Activated CD8-positive, alpha-beta memory T cell treated with anti-CD3 and anti-CD28 coated beads, Interleukin-2, amount 50 U/mL, for 48 hours (primary cell): ENCODE measurements at places on chromosomes 5 and 9.

DNA sequence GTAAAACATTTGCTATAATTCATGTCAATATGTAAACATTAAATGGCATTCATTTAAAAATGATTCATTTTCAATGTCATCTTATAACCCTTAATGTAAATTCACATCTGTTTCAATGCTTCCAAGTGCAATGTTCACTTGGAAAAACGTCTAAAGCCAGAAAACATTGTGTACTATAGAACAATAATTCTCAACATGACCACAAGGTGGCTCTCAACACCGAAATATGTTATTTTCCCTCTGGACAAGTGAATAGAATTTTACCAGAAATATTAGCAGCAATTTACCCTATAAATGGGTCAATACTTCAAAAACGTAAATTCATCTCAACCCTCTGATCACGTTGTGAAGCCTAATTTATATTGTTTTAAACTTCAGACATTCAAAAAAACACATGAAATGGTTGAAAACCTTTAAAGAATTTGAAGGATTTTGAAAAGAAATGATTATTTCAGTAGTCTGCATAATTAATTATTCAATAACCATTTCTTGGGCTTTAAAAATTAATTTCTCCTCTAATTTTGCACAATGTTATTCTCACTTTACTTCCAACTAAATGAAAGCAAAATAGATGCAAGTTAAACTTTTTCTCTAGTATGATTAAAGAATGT is 11.0 kb downstream of the CDH10 start:
- no peak for DNase-seq

DNA sequence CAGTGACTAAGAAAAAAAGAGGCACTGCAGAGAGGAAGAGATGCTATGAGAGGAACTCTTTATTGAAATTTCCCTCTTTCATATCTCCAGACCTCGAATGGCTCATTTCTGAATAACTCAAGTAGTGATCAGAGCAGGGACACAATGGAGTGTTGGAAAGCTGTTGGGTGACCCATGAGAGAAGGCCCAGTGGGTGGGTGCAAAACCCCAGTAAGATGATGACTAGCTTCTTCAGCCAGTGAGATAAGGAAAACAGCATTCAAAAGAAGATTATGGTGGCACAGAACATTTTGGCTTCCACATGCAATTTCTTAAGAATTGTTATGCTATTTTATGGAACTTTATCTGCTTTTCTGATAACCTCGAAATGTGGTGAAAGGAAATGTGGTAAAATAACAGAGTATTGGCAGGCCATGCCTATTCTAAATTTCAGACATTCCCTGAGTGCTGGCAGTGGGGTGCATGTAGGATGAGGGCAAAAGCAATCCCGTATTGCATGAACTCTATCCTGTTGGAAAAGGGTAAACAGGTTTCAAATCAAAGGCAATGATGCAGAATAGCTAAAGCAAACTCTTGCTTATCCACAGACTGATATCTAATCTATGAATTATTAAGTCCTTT is 128.0 kb upstream of the KLF9 start:
- no peak for DNase-seq

DNA sequence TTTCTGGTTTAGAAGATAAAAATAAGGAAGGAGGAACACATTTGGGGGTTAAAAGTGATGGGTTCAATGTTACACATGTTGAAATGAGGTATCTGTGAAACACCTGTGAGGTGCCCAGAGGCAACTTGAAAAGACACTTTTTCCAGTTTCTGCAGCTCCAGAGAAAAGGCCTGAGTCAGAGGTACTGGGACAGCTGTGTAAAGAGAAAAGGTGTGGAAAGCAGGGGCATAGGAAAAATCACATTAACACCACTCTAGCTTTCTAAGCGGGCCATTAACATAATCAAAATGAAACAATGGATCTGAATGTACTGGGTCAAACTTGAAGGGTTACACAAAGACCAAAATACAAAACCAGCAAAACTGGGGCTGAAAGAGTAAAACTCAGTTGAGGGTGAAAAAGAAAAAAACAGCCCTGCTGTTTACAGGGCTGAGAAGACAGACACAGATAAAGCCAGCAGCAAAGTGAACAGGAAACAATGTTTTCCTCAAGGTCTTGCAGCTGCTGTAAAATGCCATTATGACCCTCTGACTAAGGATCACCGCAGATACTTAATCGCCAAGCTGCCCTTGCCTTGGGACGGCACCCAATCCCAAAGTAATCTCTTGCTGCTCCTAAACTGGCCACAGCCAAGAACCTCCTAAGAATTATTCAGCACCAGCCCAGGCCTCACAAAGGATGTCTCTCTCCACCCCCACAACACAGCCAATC is 104.7 kb downstream of the DROSHA start:
- no peak for DNase-seq

DNA sequence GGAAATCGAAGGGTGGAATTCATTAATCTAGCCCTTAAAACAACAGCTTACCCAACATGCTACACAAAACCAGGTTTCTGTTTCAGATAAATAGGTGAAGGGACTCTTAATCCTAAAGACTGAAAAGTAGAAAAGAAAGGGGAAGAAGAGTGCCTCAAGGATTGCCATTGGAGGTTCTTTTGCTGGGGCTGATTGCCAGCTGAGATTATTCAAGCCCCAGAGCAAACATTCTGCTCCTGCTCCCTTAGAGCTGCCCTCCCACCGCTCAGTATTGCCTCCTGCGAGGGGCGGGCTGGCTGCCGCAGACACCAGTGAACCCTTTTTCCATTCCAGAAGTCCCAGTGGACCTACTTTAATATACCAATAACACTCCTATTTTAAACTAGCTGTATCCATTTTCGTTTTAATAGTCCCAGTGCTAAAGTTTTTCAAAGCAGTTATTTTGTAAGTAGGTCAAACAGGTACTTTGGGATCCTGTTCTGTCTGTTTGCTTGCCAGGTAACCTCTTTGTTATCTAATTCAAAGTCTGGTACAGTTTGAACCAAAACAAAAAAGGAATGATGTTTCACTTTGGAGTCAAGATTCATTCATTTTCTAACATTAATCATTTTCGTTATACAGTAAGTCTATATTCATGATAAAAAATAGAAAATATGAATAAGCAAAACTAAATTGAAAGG is 38.6 kb downstream of the HMGCS1 start:
- DNase-seq, result no peak

DNA sequence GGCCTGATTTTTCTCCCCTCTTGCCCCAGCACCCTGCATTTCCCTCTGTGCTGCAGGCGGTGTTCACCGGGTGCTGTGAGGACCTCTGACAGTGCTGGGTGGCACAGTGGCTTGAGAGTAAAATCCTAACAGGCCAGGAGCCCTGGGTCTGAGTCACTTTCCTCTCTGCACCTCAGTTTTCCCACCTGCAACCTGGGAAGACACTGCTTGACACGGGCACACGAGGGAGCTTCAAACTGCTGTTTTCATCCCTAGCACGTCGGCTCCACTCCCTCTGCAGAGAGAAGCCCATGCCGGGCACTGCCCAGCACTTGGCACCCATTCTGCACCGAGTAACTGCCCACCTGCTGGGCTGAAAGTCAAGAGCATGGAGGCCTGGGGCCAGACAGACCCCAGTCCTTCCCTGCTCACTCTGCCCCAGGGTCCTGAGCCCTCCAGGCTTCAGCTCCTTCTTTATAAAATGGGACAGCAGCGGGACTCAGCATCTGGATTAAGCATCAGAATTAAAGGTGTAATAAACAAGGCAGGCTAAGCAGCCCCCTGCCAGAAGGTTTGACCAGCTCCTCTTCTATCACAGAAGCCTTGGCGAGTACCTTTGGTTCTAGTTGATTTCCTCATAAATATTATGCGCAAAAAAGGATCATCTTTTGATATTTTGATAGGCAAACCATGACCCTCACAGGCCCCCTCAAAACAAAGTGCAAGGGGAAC is 5.2 kb downstream of the GFI1B start:
- no peak for DNase-seq

GRCh38 chr5:1078851-1079250 is 33.0 kb downstream of the SLC12A7 start:
- DNase-seq, result no peak

DNA sequence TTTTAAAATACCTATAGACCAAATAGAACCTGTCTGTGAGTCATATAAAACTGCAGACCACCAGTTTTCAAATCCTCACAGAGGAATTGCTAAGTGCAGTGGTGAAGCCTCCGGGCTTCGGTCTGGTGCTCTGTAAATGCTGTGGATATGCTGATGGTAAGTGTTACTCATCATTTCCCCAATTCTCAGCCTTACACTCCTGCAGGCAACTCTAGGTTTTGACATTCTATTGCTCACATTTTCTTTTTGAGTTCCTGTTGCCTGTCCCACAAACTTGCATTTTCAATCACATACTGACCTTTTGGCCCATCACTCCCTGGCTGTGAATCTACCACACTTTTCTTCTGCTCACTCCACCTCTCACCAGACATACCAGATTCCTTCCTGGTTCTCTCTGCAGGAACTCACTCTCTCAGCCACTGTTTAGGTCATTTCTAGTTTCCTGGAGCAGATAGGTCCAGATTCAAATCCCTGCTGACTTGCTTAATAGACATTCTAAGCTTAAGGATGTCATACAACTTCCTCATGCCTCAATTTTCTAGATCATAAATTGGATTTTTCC is 192.9 kb downstream of the RAB3C start:
- DNase-seq, result no peak

DNA sequence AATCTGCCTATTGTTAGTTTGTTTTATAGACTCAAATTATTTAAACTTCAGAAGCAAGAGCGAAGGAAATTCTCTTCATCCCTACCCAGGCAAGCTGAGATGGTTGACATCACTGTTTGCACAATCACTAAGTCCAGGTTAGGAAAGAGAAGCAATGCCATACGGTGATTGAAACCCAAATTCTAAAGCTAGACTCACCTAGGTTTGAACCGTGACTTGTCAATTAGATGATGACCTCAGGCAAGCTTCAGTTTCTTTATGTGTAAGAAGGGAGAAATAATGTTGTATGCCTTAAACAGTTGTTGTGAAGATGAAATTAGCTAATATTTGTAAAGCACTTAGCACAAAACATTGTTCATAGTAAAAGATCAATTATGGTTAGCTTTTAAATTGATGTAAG is 96.5 kb upstream of the ANKRD55 start:
- DNase-seq, result no peak

GRCh38 chr5:41636605-41637004 is 126.2 kb upstream of the PLCXD3 start:
- no peak for DNase-seq
